Stimulated activated CD8-positive, alpha-beta memory T cell treated with anti-CD3 and anti-CD28 coated beads, Interleukin-7, amount 100 ng/mL, for 1 hour (primary cell): ENCODE measurements at places on chromosomes 2 and 18.

- DNase-seq: no peak
Measured at GRCh38 chr2:207113414-207113813, 52.3 kb downstream of the KLF7 start.

DNA sequence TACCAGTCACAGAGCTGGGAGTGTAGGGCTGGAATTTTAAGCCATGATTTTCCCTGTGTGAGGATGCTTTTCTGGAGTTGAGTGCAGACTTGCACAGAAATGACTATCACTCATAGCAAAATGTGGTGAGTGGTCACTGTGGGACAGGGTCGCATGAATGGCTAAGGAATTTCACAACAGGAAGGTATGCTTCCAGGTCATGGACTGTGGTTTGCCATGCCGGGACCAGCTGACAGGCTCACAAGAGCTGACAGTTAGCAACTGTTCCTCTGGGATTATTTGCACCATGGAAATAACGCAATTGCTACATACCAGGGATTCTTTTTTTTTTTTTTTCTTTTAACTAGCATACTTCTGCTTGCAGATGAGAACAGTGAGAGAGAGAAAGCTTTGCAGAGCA lies 3.8 kb upstream of the UXS1 start:
- DNase-seq: no peak

DNA sequence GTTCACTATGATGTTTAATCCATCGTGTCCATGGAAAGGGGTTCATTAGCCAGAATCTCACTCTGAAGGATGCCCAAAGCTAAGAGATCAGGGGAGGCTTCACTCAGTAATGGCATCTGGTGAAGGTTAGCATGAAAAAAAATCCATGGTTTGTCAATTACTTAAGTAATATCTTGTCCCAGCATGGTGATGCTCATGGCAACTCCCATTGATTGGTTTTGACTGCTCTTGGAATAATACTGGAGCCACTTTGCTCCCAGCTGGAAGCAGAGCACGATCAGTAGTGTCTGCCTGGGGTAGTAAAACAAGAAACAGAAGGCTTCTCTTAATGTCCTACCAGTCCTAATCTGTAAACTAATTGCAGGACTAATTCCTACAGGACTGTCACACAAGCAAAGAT lies 799.4 kb downstream of the CNTNAP5 start:
- DNase-seq: no peak

DNA sequence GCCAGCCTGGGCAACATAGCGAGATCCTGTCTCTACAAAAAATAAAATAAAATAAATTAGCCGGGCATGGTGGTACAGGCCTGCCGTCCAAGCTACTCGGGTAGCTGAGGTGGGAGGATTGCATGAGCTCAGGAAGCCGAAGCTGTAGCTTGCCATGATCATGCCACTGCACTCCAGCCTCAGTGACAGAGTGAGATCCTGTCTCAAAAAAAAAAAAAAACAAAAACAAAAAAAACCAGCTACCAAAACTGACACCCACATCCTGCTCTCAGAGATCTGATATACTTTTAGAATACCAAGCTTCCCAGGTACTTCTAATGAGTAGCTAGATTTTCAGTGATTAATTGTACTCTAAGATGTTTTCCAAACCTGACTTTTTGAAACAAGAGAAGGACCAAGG lies 74.0 kb downstream of the TTC27 start:
- no peak for DNase-seq

DNA sequence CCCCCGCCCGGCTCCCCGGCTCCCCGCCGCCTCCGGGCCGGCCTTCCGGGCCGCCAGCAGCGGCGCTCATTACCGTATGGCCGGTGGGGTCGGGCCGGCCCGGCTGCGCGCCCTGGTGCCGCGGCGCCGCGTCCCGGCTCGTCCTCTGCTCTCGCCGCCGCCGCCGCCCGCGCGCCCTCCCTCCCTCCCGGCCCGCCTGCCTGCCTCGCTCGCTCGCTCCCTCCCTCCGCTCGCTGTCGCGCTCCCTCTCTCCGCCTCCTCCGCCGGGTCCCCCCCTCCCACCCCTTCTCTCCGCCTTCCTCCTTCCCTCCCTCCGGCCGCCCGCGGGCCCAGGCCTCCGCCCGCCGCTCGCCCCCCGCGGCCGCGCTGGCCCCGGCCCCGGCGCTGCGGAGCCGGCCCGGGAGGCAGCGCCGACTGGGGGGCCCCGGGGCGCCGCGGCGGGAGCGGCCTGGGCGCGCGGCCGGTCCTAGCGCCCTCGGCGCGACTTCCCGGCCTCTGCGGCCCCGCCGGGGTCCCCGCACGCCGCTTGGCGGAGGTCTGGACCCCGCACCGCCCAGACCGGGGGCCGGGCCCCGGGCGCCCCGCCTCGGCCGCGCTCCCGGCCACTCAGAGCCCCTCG lies at the start of gene DNMT3A:
Gene DNMT3A, minus strand, starts transcription at position 173 of the 619 bp plus-strand sequence. CDS start 27,941 bp downstream, outside the sequence.
- peak; percentile 34 for DNase-seq

DNA sequence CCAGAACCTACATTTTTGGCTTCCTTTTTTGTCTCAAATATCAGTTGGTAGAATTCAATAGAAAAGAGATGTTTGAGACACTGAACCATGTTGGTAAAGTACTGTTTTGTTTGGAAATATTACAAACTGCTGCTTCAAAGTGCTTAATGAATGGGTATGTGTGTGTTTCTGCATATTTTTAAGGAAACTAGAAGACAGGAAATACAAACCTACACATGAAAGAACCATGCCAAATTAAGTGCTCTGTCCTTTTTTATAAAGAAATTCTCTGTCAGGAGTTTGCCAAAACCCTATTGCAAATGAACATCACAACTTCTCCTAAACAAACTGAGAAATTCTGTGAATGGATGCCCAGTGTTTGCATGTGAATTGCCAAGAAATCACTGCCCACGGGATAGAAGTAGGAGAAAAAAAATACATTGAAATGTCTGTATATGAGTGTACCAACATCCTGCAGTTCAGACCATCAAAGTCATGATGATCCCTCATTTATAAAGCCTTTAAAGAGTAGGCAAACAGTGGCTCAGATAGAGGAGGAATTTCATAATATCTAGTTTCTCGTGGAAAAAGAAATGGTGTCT lies 69.6 kb upstream of the RND3 start:
- no peak for DNase-seq

DNA sequence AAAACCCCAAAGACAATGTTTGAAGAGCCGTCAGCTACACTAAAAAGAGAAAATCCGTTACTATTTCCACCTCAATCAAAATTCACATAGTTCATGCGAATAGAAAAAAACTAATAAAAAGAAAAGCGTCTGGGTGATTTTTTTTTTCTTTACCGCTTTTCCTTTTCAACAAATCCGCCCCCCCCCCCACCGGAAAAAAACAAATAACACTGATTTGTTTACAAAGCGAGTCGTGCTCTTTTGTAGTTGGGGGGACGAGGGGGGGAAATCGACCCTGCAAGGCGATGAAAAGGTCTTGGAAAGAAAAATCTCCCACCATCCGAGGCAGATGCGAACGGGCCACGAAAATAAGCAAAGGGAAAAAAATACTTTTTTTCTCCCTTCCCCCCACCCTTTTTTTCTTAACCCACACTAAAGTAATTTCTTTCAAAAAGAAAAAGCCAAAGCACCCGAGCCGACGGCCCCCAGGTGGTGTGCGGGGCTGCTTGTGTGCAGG lies 638 bp downstream of the ZNF521 start:
- DNase-seq: no peak

- DNase-seq: no peak
Measured at GRCh38 chr2:7436096-7436906, 519.1 kb downstream of the RNF144A start.

DNA sequence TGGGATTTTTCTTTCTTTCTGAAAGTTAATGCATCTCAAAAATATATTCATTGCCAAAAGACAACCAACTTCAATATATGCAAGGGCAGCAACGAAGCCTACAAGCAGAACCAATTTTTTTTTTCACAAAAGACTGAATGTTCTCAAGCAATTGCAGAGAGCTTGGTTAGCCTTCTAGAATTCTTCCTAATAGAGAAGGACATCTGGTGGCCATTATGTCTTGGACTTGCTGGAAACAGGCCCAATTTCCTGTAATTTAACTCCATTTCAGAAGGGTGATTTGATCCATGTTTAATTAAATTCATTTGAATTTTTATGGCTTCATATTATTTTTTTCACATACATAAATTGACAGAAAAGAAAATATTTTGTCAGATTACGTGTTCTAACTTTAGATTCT lies 208.0 kb downstream of the TPGS2 start:
- DNase-seq: no peak

DNA sequence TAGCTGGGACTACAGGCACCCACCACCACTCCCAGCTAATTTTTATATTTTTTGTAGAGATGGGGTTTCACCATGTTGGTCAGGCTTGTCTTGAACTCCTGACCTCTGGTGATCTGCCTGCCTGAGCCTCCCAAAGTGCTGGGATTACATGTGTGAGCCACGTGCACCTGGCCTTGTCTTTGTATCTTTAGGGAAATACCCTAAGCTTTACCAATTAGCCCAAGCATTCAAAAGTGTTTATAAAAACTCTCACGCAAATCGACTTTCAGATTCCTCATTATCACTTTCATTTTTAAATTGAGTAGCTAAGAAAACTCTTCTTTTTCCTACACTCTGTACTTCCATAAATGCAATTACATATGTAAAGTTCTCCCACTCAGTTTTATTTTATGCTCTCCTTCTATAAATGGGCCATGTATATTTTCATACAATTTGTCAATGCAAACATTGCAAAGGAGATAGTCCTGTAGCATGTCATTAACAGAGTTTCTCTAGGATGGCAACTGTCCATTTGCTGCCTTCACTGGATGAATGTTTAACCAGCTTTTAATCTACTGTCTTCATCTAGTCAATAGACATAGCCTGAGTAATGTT lies 326.2 kb upstream of the LRATD1 start:
- no peak for DNase-seq

DNA sequence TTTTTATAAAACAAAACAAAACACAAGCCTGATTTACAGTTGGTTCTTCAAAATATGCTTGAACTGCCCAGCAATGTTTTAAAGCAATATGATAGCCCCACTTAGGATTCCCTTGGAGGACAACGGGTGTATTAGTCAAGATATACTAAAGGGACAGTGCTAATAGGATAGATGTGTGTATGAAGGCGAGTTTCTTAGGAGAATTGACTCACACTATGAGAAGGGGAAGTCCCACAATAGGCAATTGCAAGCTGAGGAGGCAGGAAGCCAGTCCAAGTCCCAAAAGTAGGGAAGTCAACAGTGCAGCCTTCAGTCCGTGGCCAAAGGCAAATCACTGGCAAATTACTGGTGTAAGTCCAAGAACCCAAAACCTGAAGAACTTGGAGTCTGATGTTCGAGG lies 167.9 kb downstream of the CBLN2 start:
- no peak for DNase-seq

GRCh38 chr2:9695941-9696340 lies 65.1 kb upstream of the YWHAQ start:
- DNase-seq: no peak

GRCh38 chr18:41858761-41859555 lies 96.1 kb upstream of the PIK3C3 start:
- no peak for DNase-seq

DNA sequence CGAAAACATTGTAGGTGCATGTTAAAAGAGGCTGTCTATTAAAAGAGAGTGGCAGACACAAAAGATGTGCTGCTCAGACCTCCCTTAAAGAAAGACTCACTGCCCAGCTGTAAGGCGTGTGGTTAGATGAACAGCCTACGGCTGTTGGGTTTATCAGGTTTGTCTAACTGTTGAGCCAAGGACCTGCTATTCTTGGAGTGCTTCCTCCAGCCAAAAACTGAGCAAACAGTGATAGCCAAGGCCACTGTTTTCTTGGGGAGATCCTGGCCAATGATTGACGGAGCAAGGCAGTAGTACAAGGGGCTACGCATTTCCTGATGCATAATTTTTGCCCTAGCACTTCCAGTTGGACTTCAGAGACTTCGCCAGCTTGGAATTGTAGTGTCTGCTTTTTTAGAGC lies 1.4 kb upstream of the RAB3GAP1 start:
- no peak for DNase-seq

DNA sequence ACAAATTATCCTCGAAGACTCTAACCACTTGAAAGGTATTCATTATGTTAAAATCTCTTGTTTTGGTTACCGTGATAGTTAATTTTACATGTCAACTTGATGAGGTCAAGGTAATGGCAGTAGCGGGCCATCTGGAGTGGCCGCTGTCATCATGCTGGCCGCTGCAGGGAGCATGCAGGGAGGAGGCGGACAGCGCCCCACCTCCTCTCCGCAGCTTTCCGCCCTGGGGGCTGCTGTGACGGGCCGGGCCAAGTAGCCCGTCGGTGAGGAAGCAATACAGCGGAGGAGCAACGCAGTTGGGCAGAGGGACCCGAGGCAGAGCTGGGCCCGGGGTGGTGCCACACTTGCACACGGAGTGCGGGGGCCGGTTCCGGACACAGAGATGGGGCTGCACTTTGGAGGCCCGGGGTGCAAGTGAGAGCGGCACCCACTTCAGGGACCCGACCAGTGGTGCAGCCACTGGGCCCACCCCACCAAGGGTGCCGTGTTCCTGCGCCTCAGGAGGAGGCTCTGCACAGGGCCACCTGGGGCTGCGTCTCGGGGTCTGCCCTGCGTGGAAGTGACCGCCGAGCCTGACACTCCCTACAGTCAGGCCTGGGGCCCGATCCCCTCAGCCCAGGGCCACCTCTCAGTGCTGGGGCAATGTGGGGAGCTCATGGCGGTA lies 452.4 kb downstream of the LRATD1 start:
- no peak for DNase-seq

DNA sequence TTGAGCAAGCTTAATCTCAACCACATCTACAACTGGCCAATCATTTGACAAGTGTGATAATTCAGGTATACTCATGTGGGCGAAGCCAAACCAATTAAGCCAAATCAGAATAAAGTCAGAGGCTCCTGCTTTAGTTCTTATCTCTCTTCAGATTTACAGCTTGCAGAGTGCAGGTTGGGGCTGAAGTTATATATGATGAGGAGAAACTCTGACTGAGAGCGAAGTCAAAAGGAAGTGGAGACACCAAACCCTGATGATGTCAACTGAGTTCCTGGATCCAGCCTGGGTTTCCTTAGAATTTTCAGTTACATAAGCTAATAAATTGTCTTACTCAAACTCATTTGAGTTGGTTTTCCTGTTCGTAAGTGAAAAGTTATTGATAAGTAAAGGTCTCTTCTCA lies 73.9 kb downstream of the ASXL2 start:
- DNase-seq: no peak

DNA sequence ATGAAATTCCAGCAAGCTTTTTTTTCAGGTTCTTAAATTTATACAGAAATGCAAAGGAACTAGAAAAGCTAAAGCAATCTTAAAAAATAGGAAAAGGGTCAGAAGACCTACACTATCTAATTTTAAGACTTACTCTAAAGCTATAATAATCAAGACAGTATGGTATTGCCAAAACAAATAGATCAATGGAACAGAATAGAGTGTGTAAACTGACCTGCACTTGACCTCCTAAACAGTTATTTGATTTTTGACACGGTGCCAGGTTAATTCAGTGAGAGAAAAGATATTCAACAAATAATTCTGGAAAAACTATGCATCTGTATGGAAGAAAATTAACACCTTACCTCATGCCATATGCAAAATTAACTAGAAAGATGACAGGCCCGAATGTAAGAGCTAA lies 73.6 kb downstream of the OLA1 start:
- DNase-seq: no peak

DNA sequence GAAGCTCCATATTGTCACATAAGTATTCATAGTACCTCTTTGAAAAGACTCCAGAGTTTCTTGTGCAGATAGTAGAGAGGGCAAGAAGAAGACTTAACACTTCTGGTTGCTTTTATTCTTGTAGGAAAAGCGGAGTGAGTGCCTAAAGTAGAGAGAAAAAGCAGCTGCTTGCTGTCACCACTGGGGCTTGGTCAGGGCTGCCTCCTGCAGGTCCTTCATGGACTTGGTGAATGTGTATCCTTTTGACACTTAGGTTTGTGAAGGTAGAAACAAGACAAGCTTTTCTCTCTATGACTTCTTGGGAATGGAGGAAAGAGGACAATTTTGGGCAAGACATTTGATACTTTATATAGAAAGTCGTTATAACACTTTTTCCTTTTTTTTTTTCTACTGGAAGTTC lies 312.8 kb upstream of the FANCL start:
- no peak for DNase-seq
